ENCODE measurements at places on chromosomes 13 and 19. TPM values are rescaled to one million over a fixed set of nuclear protein-coding genes. Genes with fewer than 3 reads are reported as not detected.

The GPC5 gene
- polyA plus RNA-seq, result not detected

The PTH2 gene
- polyA plus RNA-seq, result not detected

The PSG6 gene
- 1.2 TPM for polyA plus RNA-seq

DNA sequence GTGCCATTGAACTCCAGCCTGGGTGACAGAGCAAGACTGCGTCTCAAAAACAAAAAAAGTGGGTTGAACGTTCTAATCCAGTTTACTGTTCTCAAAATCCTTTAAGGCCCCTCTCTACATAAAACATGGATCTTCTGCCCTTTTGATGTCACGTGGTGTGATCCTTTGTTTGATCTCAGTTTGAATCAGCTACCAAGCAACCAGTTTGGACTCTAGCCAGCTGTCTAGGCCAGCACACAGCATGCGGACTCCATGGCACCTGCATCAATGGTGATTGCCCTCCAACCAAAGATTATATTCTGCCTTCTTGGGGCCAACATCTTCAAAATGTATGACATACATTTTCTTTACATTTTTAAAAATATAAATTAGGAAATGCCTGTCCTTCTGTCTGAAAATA is 365.4 kb downstream of the NDFIP2 start:
- DNase-seq, result no peak

DNA sequence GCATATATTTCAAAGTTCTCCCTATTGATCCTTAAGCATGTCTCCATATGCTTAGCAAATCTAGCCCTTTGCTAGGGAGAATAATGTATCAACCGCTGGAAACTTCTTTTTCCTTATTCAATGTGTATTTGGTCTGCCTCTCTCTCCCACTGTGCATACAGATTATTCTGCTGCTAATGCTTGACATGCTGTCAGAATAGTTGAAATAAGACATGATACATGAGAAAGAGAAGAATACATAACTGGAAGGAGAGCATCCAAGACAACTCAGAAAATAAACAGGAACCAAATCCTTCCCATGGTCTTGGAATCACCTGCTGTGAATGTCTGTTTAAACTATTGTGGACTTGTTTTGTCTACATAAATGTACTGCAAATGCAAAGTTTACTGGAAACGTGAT is 1103.0 kb downstream of the EFNB2 start:
- no peak for DNase-seq

DNA sequence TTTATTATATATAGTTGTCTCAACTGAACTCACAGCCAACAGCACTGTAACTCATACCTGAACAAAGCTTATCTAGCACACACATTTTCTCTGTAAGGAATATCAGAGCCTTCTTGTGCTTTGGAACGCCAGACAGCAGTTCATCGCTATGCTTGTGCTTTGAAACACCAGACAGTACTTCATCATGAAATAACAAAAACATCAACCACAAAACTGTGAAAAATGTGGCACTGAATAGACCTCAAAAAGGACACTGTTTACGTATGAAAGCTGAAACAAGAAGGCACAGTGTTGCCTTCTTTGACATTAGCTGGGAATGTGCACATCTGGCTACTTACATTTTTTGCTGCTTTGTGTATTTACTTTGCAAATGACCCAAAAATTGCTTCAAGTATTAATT is 160.2 kb downstream of the PDS5B start:
- no peak for DNase-seq

DNA sequence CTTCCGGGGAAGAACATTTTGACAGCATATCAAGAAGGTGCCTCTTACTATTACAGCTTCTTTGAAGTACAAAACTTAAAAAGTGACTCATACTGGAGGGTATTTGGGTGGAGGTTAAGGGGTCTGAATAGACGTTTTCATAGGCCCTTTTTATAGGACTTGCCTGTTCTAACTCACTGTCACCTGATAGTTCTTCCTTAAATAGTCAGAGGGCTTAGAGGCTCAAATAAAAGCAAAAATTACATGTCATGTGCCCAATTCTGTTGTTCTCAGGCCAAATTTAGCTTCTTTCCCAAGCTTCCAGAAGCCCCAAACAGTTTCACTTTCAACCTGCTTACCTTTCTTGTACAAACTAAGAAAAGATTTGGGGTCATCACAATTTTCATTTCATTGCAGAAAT is 16.1 kb upstream of the SLC46A3 start:
- DNase-seq, result no peak

- peak; percentile 85 for DNase-seq
These were observed 11.1 kb downstream of the LYL1 start for GRCh38 chr19:13091400-13092157.

GRCh38 chr19:19269952-19270694 is 3.0 kb downstream of the TM6SF2 start:
- no peak for DNase-seq

DNA sequence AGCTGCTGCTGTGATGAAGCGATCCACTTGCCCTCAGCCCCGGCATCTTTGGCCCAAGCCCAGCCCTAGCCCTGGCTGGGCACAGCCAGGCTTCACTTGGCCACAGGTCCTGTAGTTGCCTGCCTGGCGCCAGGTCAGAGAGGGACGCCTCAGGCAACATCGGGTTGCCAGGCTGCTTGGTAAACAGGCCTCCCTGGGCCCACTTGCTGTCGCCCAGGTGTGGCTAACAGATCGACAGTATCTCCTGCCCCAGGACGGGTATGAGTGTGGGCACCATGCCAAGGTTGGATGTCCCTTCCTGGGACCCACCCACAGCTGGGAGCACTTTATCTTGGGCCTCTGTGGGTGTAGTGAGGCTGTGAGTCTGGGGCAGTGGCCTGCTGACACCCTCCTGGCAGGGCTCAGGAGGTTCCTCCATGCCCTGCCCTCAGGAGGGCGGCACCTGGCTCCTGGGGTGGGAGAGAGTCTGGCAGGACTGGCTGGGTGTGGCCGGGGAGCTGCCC is 27.8 kb downstream of the CARM1 start:
- DNase-seq, result no peak

GRCh38 chr19:7905859-7906258 is 2.2 kb downstream of the MAP2K7 start:
- DNase-seq, result no peak

DNA sequence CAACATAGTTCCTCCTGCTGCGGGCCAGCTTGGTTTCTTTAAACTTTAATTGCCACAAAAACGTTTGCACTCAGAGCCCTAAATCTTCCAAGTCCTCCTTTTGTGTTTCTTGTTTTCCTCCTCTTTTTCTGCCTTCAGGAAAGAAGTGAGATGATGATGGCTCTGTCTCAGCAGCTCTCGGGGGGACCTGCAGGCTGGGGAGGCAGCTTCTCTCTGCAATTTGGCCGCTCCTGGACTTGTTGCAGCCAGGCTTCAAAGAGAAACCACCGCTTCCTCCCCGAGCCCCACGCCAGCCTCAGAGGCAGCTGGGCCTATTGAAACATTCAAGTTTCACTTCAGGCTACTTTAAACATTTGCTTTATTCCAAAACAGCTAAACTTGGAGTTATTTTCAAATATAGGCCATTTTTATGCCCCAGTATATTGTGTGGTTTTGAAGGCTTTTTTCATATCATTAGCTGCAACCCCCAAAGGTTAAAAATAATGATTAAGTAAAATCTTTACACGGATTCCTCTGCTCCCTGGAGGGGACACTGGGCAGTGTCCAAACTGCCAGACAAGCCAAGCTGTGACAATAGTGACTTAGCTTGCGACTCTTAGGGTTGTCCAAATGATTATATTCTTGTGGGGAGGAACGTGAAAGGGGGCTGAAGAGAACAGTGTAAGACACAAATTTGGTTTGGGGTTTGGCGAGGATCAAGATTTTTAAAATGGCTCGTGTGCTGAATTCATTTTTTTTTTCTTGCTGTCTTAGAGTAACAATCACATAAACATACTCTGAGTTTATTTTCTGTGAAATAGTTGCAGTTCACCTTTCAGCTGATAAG is 330.8 kb downstream of the DLEU7 start:
- peak; percentile 68 for DNase-seq

GRCh38 chr13:113538689-113539058 is 45.9 kb upstream of the TFDP1 start:
- no peak for DNase-seq

DNA sequence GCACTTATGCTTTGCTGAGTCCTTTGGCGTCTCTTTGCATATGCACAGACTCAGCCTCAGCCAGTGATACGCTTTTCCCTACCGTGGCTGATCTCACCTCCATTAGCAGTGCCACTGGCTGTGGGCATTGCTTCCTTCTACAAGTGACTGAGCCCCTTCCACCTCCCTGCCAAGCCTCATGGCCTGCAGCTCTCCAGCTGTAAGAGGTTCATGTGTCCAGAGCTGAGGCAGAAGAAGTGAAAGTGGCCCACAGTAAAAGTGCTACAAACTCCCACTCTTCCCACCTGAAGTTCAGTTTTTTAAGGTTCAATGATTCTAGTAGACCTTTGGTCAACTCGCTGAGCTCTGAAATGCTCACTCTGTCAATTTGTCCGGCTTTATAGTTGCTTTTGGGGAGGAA is 44.7 kb downstream of the SMARCA4 start:
- DNase-seq, result no peak

Measured in GM23248 (cell line).